GM23338 (cell line): ENCODE measurements at places on chromosomes 1 and 21.

GRCh38 chr1:85884372-85885035, 176.3 kb upstream of the ZNHIT6 start:
- peak; percentile 74 for DNase-seq
- no peaks in the 10 kb centered on the region for H3K27me3 ChIP-seq
- no peak overlapping the region for H3K4me3 ChIP-seq
- no peaks in the 10 kb centered on the region for H3K36me3 ChIP-seq
- H3K27ac ChIP-seq = no peak overlapping the region
- no peaks in the 10 kb centered on the region for H3K4me1 ChIP-seq

GRCh38 chr1:4494027-4494426, 160.4 kb upstream of the AJAP1 start:
- no peak overlapping the region for H3K4me3 ChIP-seq
- no peak overlapping the region for H3K27ac ChIP-seq
- peaks cover 4% of the 10 kb centered on the region; the same call in 1 of the 2 replicates for H3K36me3 ChIP-seq
- no peaks in the 10 kb centered on the region for H3K27me3 ChIP-seq

DNA sequence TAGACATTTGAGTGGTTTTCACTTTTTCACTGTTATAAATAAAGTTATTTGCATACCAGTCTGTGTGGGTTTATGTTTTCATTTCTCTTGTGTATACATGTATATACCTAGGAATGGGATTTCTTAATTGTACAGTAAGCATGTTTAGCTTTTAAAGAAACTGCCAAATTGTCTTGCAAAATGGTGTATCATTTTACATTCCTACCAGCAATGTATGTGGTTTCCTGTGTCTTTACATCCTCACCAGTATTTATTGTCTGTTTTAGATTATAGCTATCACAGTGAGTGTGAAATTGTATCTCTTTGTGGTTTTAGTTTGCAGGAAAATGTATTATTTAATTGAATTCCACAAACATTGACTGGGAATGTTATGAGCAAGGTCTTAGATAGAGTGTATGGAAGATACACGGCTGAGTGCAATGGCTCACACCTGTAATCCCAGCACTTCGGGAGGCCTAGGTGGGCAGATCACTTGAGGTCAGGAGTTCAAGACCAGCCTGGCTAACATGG, 57.3 kb downstream of the MACF1 start:
- H3K36me3 ChIP-seq = peaks cover 3% of the 10 kb centered on the region; the same call in 1 of the 2 replicates
- H3K27ac ChIP-seq = no peak overlapping the region
- H3K4me3 ChIP-seq = no peak overlapping the region

GRCh38 chr1:54567961-54568360, 19.9 kb downstream of the ACOT11 start:
- H3K27ac ChIP-seq = no peak overlapping the region
- no peaks in the 10 kb centered on the region for H3K36me3 ChIP-seq
- H3K4me3 ChIP-seq = no peak overlapping the region
- DNase-seq = no peak
- peaks cover 18% of the 10 kb centered on the region for H3K4me1 ChIP-seq

DNA sequence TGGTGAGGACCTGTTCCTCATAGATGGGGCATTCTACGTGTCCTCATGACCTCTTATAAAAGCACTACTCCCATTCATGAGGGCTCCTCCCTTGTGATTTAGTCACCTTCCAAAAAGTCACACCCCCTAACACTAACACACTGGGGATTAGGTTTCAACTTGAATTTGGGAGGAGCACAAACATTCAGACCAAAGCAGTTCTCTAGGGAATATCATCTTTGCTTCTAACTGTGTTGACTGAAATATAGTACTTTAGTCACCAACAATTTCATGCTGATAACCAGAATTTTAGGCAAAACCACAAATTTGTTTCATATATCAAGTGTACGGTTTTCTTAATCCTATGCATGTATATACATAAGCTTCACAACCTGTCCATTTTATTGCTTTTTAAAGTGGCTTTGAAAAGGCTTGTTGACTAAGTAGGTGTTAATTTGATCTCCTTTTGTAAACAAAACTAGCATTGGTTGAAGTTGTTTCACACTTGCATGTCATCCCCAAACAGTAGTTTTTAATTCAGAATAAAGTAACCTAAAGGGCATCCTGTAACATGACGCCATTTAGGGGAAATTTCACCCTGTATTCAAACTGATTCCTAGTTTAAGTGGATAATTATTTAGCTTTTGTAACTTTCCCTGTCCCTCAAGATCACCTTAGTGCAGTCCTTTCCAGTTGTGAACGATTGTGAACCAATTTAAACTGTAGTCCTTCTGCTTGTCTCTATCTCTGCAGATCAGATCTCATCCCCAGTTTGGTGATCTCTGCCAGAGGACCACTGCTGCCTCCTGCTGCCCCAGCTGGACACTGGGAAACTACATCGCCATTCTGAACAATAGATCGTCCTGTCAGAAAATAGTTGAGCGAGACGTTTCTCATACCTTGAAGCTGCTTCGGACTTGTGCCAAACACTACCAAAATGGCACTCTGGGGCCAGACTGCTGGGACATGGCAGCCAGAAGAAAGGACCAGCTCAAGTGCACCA, 141.1 kb downstream of the TLR5 start:
- no peak overlapping the region for H3K27ac ChIP-seq
- no peak overlapping the region for H3K4me3 ChIP-seq
- H3K27me3 ChIP-seq = peaks cover 6% of the 10 kb centered on the region; the same call in 1 of the 2 replicates
- peaks cover 11% of the 10 kb centered on the region for H3K4me1 ChIP-seq
- H3K36me3 ChIP-seq = no peaks in the 10 kb centered on the region
- peak; percentile 46 for DNase-seq

- no peak overlapping the region for H3K4me3 ChIP-seq
- H3K36me3 ChIP-seq = no peaks in the 10 kb centered on the region
- H3K27ac ChIP-seq = no peak overlapping the region
- H3K4me1 ChIP-seq = peaks cover 41% of the 10 kb centered on the region
These were observed 14.9 kb downstream of the MAPKAPK2 start for GRCh38 chr1:206699626-206700025.

GRCh38 chr1:23619299-23620188, 60.2 kb upstream of the ID3 start:
- no peak overlapping the region for H3K27ac ChIP-seq
- peak overlapping the region; percentile 53 for H3K4me3 ChIP-seq
- H3K27me3 ChIP-seq = peaks cover 26% of the 10 kb centered on the region
- peak; percentile 86 for DNase-seq
- H3K4me1 ChIP-seq = peaks cover 4% of the 10 kb centered on the region; the same call in 1 of the 2 replicates
- H3K36me3 ChIP-seq = no peaks in the 10 kb centered on the region

GRCh38 chr21:18023157-18023556, 204.0 kb upstream of the C21orf91 start:
- no peaks in the 10 kb centered on the region for H3K27me3 ChIP-seq
- H3K27ac ChIP-seq = no peak overlapping the region
- H3K4me3 ChIP-seq = no peak overlapping the region

- H3K27me3 ChIP-seq = no peaks in the 10 kb centered on the region
- DNase-seq = no peak
- H3K27ac ChIP-seq = no peak overlapping the region
These were observed 192.4 kb downstream of the HMCN1 start for GRCh38 chr1:185926588-185926987.

- H3K27me3 ChIP-seq = no peaks in the 10 kb centered on the region
- no peaks in the 10 kb centered on the region for H3K36me3 ChIP-seq
- H3K27ac ChIP-seq = no peak overlapping the region
- H3K4me1 ChIP-seq = no peaks in the 10 kb centered on the region
These were observed 9.9 kb downstream of the TGFBR3 start for GRCh38 chr1:91876040-91876470.

DNA sequence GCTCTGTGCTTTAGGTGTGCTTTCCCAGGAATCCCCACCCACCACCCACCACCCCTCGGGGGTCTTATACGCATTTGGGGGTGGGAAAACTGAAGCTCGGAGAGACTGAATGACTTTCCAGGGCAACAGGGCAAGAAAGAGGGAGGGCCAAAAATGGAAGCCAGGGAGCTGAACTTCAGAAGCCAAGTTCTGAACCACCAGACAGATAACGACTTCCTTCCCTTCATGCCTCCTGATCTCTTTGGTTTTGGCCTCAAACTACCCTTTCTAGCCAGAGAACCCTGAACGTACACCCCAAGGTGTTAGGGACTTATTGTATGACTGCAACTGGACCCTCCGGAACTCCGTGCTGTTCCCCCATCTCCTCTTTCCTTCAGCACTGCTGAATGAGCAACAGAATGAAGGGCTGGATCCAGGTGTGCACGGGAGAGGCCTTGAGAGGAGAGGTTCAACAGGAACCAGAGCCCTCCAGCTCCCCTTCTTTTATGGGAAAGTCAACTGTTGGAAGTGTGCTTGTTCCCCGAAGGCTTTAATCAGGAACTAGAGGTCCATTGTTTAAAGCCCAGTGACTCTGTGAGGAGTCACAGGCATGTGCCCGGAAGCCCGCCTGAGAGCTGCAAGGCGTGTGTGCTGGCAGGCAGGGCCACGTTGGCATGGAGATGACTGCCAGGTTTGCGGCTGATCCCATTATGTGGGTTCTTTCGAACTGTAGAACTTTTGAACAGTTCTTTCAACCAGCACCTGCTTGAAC, 3.1 kb downstream of the BACE2 start:
- H3K4me1 ChIP-seq = peaks cover 18% of the 10 kb centered on the region; the same call in 1 of the 2 replicates
- H3K27ac ChIP-seq = no peak overlapping the region
- peaks cover 38% of the 10 kb centered on the region for H3K27me3 ChIP-seq
- DNase-seq = no peak
- no peak overlapping the region for H3K4me3 ChIP-seq

DNA sequence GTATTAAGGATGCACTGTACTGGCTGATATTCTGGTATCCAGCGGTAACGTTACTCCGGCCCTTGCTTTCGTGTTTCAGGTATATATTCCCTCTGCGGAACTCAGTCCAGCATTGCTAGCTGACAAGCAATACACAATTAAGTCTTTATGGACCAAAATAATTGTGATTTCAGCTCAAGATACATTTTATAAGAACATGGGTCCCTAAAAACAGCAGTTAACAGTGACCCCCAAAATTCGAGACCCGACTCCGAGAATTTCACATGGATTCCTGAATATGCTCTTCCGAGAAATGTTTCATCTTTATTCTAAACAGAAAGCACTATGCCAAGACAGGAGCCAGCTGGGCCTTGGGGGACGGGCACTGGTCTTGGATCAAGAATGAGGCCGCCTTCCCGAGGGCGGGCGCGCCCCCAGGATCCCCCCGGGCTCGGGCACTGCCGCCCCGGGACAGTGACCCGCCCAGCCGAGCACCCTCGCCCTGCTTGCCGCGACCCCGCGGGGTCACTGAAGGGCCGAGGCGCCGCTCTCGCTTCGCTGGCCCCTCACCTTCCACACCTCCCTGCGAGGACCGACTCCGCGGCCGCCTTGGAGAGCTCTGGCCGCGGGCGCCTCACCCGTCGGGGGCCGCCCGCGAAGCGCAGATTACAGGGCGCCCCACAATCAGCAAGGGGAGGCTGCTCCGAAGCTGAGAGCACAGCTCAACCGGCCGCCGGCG, 610 bp downstream of the SCYL3 start:
- peak overlapping the region; percentile 35; the same call in 1 of the 2 replicates for H3K27ac ChIP-seq
- H3K4me3 ChIP-seq = peak overlapping the region; percentile 85
- DNase-seq = no peak
- H3K27me3 ChIP-seq = no peaks in the 10 kb centered on the region
- H3K36me3 ChIP-seq = no peaks in the 10 kb centered on the region

- no peak for DNase-seq
- peaks cover 27% of the 10 kb centered on the region for H3K36me3 ChIP-seq
- no peak overlapping the region for H3K4me3 ChIP-seq
- peaks cover 13% of the 10 kb centered on the region for H3K27me3 ChIP-seq
These were observed 5.9 kb downstream of the MTFR1L start for GRCh38 chr1:25825605-25826004.

GRCh38 chr21:20971296-20971921, 26.8 kb upstream of the NCAM2 start:
- H3K4me1 ChIP-seq = no peaks in the 10 kb centered on the region
- DNase-seq = peak; percentile 84
- H3K27ac ChIP-seq = no peak overlapping the region

DNA sequence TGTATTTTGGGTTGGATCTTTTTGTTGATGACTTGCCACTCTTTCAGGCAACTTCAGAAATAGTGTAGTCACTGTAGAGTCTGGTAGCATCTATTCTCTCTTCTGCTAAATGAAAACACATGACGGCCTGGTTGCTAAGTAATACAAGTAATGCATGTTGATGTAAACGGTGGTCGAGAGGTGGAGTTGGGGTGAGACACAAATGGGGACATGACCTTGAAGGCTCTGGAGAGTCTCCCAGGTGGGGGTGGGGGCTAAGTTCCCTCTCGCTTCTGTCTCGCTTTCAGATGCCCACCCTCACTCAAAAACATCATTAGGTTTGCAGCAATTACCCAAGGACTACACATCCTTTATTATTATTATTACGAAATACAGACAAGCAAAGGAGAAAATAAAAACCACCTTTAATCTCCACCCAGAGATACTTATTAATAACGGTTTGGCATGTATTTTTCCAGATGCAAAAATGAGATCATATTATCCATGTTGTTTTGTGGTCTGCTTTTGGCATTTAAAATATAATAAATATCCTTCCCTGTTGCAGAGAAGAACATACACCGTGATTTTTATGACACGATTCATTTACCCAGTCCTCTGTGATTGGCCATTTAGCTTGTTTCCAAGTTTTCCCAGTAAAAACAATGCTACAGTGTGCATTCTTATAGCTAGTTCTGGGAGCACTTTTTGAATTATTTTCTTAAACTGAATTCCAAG, 138.1 kb downstream of the MIS18A start:
- H3K4me1 ChIP-seq = no peaks in the 10 kb centered on the region
- H3K27ac ChIP-seq = no peak overlapping the region
- H3K4me3 ChIP-seq = no peak overlapping the region
- no peaks in the 10 kb centered on the region for H3K36me3 ChIP-seq
- no peak for DNase-seq

GRCh38 chr21:27190601-27191000, 223.7 kb upstream of the ADAMTS5 start:
- DNase-seq = no peak
- no peaks in the 10 kb centered on the region; the same call in 1 of the 2 replicates for H3K36me3 ChIP-seq
- H3K27ac ChIP-seq = no peak overlapping the region

- no peak overlapping the region for H3K4me3 ChIP-seq
- H3K27me3 ChIP-seq = no peaks in the 10 kb centered on the region
- H3K4me1 ChIP-seq = no peaks in the 10 kb centered on the region
- H3K27ac ChIP-seq = no peak overlapping the region
- no peak for DNase-seq
- no peaks in the 10 kb centered on the region for H3K36me3 ChIP-seq
These were observed 35.0 kb upstream of the RD3 start for GRCh38 chr1:211527006-211527405.

- no peaks in the 10 kb centered on the region for H3K27me3 ChIP-seq
- H3K27ac ChIP-seq = no peak overlapping the region
- no peaks in the 10 kb centered on the region for H3K36me3 ChIP-seq
- no peak for DNase-seq
These were observed 181.2 kb upstream of the PALMD start for GRCh38 chr1:99464738-99465137.
